T-helper 22 cell (primary cell): ENCODE measurements at places on chromosomes 6 and 20.

DNA sequence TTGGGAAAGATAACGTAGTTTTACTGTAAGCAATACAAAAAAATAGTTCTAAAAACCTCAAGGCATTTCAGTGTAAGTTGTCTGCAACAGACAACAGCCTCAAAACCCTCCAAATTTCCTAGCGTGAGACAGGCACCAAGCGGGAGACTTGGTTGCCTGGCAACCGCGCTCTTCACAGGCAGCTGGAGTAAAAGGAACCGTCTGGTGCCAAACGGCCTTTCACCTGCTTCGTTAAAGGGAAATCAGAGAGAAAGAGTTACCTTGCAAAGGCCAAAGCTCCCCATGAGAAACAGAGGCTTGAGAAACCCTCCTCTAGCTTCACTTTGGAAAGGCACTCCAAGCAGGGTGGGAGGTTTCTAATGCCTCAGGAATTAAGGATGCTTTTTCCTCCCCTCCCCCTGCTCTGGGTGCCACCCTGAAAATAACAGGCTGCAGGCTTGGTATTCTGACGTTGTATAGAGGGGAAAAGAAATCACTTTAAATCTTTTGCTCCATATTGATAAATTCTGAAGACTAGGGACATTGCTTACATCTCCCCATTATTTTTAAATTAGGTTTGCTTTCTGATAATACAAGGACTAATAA, 129.7 kb upstream of the UFL1 start:
- DNase-seq = no peak

GRCh38 chr6:150894191-150894744, 28.8 kb downstream of the MTHFD1L start:
- no peak for DNase-seq

- no peak for DNase-seq
These were observed 12.1 kb upstream of the C20orf203 start for GRCh38 chr20:32685541-32686529.

DNA sequence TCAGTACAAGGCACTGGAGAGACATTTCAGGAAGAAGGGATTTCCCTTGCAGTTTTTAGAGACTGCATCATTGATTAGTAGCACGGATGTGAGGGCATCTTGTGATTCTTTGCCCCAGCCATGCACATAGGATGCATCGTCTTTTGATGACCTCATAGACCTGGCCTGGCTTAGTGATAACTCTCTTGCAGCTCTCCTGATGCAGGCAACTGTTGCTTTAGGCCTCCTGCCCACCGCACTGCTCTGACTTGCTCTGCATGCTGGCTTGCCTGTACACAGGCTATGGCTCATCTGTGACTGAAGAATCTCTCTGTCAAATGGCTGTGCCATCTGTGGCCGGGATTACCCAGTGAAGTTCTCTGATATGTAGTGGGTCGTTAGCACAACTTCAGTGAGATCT, 207.7 kb upstream of the PTCHD4 start:
- DNase-seq = no peak

- no peak for DNase-seq
These were observed 86.8 kb downstream of the ARHGAP18 start for GRCh38 chr6:129623008-129623732.

GRCh38 chr6:18186033-18186432, 30.8 kb downstream of the KDM1B start:
- no peak for DNase-seq

GRCh38 chr20:17897566-17898307, 70.9 kb downstream of the SNX5 start:
- no peak for DNase-seq

DNA sequence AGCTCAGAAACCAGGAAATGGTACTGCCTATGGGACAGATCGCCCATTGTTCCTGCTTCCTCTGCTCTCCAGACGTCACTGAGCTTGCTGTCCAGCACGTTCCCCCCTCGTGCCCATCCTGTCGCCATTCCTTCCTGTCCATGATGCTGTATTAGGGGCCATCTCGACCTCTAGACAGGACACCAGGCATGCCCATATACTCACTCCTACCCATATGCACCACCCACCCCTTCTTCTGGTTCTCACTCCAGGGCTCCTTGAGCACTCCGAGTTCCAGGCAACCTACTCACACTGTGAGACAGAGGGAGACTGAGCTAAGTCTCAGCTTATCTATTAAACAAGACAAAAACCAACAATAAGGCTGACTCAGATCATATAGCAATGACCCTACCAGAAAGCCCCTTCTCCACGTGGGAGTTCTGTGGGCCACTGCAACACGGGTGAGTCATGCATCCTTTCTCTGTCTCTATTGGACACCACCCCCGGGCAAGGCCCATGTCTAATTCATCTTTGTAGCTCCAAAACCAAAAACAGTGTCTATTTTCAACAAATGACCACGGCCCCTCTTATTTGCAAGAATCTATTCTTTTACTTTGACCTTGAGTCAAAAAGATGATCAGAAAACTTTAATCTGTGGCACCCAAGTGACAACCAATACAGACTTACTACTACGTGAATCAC, 65.7 kb downstream of the PSMG4 start:
- DNase-seq = no peak

DNA sequence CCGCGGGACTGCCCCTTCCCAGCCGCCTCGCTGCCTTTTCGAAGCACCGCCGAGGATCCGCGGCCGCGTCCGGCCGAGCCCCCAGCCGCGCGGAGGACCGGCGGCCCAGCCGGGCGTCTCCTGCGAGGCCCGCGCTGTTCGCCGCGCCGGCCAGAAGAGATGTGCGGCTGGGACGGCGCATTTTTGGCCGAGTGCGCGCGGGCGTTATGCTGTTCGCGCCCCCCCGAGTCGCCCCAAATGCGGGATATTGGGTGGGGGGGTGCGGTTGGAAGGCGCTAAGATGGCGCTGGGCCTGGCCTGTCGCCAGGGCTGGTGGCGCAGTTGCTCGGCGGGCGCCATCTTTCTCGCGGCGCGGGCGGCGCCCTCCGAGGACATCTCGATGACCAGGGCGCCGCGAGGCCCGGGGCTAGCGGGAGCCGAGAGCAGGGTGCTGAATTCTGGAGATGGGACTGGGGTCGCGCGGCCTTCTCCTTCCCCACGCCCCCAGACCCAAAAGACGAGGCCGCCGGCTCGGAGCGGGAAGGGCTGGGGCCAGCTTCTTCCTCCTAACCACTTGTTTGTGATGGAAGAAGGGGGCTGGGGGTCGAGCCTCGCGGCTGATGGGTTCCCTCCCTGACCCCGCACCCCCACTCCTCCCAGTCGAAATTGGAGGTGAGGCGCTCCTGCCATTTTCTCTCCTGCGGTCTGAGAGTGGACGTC, 1.5 kb downstream of the BICRAL start:
- DNase-seq = peak; percentile 56
